ENCODE measurements at places on chromosomes 6 and 20. TPM values are rescaled to one million over a fixed set of nuclear protein-coding genes. Genes with fewer than 3 reads are reported as not detected.
A peak's percentile ranks its signal among the peaks of the same experiment; 100 is the strongest.

Gene MYT1
- 5.9 TPM for total RNA-seq

DNA sequence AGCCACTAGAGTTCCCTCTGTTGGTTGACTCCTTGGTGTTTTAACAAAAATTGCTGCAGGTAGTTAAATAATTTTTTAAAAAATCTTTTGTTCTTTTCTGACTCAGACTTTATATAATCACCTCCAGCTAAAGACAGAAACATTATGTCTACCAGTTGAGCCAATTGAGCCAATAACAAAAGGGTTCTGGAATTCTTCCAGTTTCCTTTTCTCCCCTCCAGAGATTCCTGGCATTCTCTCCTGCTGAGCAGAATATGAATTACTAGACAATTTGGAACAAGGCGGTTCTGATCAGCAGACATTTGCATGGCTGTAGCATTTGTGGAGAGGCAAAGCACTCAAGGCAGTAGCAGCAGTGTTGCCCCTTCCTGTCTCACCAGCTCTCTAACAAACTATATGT is 144.0 kb upstream of the SLC35B3 start:
- no peak for DNase-seq

- DNase-seq: no peak
Measured at GRCh38 chr6:33577106-33577535, 3.0 kb downstream of the BAK1 start.

Gene SEMG1
- total RNA-seq: not detected

Gene MOXD1
- 18.6 TPM for total RNA-seq

Gene PTP4A1
- total RNA-seq: 83.0 TPM

Gene STK38
- total RNA-seq: 11.9 TPM

DNA sequence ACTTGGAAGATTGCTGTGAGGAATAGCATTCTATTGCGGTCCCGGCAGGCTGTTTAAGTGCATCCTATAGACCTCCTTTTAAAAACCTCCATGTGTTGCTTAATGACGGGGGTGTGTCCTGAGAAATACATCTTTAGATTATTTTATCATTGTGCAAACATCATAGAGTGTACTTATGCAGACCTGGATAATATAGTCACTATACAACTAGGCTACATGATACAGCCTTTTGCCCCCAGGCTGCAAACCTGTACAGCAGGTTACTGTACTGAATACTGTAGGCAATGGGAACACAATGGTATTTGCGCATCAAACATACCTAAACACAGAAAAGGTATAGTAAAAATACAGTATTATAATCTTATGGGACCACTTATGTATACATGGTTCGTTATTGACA is 175.6 kb downstream of the RNF144B start:
- no peak for DNase-seq

DNA sequence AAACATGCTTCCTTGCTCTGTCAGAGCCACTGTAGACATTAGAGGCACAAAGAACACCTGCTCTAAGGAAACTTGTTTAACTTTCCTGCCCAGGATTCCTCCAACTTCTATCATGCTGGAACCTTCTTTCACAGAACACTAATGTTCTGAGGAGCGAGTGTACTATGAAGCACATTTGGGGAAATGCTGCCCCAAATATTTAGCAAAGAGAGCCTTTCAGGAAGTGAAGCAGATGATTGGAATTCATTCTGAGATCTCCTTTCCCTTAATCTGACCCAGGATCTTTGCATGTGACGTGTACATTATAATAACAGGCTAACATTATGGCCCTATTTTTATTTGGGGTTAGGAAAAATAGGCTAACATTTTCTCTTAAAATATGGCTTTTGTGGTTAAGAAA is 21.0 kb upstream of the FYN start:
- no peak for DNase-seq

DNA sequence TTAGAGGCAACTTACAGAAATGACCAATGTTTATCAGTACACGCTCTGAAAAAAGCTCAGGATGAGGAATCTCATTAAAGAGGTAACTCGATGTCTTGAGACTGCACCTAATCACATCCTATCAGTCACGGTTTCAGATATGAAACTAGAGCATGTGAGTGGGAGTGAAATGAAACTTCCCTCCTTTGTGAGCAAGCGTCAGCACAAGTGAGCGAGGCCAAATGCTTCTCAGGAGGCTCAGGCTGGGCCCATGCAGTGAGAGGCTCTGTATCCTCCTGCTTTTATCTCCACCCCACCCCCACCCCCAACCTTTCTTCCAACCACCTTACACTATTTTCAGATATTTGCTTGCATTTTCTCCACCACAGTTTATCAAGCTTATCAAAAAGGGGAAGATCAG is 140.8 kb upstream of the RIMS1 start:
- DNase-seq: no peak

DNA sequence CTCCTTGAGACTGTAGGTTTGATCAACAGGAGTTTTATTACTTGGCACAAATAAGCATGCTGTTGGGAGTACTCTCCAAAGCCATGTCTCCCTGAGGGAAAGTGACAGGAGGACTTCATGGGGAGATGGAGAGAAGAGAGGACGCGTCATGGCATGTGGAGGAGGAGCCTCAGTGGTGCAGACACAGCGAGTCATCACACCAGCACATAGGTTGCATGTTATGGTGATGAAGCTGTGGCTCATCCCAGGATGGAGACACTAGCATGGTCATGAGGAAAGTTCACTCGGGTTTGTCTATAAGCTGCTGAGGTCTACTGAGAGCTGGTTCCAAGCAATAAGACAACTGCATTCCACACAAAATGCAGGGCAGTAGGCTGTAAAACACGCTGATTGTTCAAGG is 13.2 kb upstream of the SSTR4 start:
- no peak for DNase-seq

Gene TREML2
- total RNA-seq: not detected

Gene SIRPB1
- 0.47 TPM for total RNA-seq

Gene GPX5
- total RNA-seq: not detected

- no peak for DNase-seq
Measured at GRCh38 chr20:59790346-59790745, 143.1 kb downstream of the SYCP2 start.

GRCh38 chr20:32777177-32777956 is 15.2 kb downstream of the DNMT3B start:
- no peak for DNase-seq

Gene OR2B6
- not detected for total RNA-seq

Gene RCAN2
- 7.0 TPM for total RNA-seq

DNA sequence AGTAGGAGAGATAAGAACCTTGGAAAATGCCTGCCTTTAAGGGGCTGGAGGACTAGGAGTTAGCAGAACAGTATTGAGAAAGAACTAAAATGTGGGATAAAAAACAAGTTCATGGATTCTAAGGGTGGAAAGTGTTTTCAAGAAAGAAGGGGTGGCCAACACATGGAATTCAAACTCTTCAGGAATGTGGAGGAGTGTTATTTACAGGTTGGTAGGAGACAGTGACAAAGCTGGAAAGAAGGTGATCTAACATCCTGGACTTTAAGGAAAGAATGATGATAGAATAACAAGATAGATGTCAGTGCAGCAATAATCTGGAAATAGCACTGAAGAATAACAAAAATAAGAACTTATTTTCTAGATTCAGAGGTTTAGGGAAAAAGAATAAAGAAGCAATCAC is 54.0 kb upstream of the TNFRSF21 start:
- no peak for DNase-seq

- DNase-seq: no peak
Measured at GRCh38 chr20:57040924-57041323, 225.5 kb downstream of the BMP7 start.

- peak; percentile 89 for DNase-seq
Measured at GRCh38 chr6:43246301-43247113, 3.2 kb downstream of the TTBK1 start.

GRCh38 chr6:44641344-44642031 is 254.0 kb downstream of the CDC5L start:
- no peak for DNase-seq

- DNase-seq: no peak
Measured at GRCh38 chr6:7805078-7805849, 79.4 kb downstream of the BMP6 start.

Gene DLK2
- 7.3 TPM for total RNA-seq

DNA sequence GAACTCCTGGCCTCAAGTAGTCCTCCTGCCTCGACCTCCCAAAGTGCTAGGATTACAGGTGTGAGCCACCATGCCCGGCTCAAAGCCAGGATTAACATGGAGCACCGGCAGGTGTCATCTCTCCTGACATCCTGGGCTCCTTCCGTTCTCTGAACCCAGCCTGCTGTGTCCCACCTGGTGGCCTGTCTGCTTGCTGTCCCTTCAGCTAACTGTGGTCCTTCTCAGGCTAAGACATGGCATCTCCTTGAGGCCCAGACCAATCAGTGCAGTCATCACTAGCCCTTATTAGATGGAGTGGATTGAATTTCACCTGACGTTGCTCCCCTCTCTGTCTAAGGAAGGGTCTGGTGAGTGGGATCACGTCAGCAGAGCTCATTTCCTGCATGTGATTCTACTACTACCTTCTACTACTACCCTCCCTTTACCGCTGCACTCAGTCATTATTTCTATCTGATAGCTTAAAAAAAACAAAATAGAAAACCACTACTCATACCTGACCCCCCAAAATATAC is 28.0 kb upstream of the SYNJ2 start:
- DNase-seq: no peak

DNA sequence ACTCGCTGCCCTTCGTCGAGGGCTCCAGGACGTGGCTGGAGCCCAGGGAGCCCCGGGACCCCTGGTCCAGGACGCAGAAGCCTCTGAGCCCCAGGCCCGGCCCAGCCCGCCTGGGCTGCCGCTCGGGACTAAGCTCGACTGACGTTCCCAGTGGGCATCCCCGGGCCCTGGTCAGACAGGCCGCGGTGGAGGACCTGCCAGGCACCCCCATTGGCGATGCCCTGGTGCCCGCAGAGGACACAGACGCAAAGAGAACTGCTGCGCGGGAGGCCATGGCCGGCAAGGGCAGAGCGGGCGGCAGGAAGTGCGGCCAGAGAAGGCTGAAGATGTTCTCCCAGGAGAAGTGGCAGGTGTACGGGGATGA is 28.9 kb downstream of the ZNF831 start:
- DNase-seq: no peak

DNA sequence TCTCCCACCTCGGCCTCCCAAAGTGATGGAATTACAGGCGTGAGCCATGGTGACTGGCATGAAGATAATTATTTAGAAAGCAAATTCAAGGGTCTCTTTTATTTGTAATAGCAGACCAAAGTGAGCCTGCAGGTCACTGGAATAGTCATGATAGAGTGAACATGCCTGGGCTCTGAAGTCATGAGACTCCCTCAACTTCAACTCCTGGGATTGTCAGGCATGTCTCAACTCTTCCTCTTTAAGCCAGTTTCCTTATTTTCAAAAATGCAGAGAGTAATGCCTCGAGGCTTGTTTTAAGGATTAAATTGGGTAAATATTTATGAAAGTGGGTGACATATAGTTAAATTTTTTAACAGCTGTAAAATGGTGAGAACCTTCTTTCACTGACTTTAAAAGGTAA is 22.7 kb upstream of the HECA start:
- DNase-seq: no peak

DNA sequence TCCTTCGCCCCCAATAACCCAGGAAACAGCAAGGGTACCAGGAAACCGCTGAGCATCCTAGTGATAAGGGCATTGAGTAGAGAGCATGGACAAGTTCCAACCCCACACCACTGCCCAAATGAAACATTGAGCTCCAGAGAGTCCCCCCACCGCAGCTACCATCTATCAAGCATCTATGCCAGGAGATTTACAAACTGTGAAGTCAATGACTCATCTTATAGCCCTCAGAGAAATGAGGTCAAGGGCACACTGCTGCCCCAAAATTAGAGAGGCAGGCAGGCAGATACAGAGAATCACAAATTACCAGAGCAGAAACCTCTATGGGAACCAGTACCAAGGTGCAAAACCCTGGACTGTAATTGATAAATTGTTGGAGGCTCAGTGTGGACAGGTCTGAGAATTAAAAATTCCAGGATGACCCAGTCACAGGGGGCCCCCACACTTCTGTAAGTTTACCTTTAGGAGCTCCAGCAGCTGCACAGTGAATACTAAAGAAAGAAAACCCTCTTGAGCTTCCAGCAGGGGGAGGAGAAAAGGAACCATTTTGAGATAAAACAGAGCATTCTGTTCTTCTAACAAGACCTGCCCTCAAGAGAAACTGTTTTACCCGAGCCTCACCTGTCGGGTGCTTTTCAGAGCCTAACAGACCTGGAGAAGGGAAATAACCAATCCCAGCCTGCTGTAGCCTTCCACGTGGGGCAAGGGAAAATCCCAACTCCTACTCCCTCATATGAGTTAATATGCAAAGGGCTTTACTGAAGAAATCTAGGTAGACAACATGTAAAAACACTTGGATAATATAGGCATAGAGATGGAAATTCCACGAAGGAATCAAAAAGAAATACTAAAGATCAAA is 118.0 kb upstream of the ARID1B start:
- DNase-seq: no peak

Gene FAM217A
- not detected for total RNA-seq

GRCh38 chr6:99875068-99875467 is 119.0 kb downstream of the MCHR2 start:
- no peak for DNase-seq

- no peak for DNase-seq
Measured at GRCh38 chr20:22339091-22339881, 245.1 kb downstream of the FOXA2 start.

GRCh38 chr6:24053057-24053456 is 73.0 kb upstream of the NRSN1 start:
- DNase-seq: no peak

Gene VIP
- total RNA-seq: 4.8 TPM

DNA sequence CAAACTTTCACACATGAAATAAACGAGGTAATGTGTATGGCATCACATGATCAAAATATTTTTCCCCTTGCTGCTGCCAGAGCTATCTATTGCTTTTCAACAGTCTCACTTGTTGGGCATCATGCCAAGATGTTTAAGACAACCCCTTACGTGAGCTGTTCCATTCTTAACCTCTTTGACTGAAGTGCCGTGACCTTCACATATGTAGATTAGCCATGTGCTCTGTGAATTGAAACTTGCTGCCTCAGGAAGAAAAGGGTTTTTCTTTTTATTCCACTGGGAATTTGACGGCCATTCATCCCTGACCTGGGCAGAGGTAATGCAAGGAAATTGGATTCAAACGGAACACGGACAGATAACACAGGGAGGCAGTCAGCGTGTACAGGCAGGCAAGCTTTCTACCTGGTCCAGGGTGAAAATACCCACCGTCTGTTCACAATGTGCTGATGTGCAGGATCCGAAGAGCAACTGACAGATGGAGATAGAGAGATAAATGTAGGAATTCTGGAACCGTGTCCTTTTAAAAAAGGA is 14.2 kb downstream of the ARID1B start:
- DNase-seq: no peak

GRCh38 chr20:57080796-57081195 is 185.6 kb downstream of the BMP7 start:
- DNase-seq: no peak

Data from occipital lobe (tissue), 3 donors.